ENCODE measurements at places on chromosomes 11 and 22.

DNA sequence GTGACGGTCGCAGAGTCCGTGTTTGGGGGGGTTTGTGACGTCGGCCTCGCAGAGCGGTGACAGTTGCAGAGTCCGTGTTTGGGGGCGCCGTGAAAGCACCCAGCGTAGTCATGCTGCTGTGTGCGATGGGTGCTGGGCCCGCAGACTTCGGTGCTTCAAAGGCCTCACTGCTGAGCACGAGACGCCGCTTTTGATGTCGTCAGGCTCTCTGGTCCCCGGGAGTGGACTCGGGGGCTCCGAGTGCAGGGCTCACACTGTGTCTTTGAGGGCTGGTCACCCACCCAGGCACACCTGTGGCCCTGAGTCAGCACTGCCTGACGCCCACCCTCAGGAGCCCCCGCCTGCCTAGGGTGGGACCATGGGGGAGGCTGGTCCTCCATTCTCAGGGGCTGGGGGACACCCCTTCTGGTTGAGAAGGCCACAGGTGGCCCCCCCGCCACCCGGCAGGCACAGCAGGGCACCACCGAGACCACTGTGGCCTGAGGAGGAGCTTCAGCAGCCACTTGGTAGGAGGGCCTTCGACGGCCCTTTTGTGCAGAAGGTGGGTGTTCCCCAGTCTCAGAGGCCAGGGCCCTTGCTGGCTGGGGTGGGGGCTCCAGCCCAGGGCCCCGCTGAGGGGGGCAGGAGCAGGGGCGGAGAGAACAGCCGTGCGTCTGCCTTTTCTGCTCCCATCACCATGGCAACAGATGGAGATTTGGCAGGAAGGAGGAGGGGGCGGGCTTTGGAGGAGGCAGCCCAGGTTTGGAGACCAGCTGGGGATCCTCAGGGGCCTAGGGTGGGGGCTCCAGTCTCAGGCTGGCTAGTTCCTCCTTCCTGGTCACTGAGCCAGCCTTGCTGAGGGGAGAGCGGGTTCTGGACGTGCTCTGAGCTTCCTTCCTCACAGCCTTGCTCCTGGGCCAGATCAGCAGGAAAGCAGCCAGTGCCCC, 20.9 kb downstream of the BRSK2 start:
- DNase-seq: no peak

GRCh38 chr22:28435982-28436381, 243.7 kb downstream of the TTC28 start:
- no peak for DNase-seq

GRCh38 chr11:22331771-22332170, 6.4 kb upstream of the SLC17A6 start:
- DNase-seq: no peak

DNA sequence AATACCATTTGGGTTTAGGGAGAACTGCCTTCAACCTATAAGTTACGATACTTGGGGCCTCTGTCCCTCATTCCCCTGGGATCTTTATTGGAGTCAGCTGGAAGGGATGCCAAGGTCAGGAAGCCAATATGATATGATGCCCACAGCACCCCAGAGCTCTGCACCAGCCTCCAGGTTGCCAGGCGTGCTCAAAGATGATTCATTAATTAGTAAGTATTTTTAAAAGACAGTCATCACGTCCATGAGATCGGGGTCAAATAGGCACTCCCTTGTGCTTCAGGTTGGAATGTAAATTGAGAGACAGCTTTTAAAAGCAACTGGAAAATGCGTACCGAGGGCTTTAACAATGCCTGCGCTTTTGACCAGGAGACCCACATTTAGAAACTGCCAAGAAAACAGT, 57.0 kb upstream of the CD5 start:
- DNase-seq: no peak

DNA sequence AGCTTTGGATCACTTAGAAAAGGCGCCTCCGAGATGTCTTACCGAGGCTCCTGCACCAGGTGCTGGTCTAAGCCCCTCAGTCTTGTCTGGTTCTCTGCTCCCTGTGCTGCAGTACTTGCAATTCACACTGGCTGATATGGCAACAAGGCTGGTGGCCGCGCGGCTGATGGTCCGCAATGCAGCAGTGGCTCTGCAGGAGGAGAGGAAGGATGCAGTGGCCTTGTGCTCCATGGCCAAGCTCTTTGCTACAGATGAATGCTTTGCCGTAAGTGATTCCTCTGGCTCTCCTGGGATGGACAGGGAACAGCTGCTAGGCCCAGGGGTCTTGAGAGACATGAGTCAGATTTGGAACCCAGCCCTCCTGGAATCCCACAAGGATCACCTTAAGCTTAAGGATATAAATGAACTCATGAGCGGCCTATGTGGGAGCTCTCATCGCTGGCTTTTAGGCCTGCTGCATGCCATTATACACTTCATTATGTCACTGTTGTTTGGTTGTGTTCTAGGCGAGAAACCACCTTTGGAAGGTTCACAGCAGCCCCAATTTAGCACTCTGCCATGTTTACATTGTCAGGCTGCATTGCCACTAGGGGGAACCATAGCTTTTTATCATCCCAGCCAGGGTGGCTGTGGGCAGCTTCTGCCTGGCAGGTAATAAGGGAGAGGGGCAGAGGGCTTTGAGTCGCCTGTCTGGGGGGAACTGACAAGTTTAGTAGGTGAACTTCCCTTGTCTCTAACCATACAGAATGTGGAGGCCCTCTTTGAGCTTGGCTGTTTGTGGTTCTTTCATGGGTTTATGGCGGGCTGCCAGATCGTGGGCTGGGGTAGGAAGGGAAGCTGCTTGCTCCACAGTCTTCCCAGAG, 8.5 kb downstream of the ACAD8 start:
- no peak for DNase-seq

DNA sequence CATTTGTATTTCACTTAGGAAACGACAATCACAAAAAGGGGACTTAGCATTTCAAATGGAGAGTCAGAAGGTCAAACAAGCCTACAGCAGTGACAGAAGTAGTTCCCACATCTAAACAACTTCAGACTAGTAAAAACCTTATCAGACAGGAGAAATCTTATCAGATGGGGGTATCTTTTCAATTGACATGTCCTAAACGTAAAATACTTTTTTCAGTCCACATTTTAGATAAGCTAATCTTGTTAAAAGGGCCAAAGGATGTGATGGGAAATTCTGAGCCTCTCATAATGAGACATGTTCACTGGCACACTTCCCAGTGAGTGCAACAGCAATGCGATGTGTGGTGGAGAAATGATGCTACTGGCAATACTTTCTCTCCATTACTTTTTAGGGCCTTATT, 2.4 kb downstream of the MAPK1 start:
- peak; percentile 21 for DNase-seq

DNA sequence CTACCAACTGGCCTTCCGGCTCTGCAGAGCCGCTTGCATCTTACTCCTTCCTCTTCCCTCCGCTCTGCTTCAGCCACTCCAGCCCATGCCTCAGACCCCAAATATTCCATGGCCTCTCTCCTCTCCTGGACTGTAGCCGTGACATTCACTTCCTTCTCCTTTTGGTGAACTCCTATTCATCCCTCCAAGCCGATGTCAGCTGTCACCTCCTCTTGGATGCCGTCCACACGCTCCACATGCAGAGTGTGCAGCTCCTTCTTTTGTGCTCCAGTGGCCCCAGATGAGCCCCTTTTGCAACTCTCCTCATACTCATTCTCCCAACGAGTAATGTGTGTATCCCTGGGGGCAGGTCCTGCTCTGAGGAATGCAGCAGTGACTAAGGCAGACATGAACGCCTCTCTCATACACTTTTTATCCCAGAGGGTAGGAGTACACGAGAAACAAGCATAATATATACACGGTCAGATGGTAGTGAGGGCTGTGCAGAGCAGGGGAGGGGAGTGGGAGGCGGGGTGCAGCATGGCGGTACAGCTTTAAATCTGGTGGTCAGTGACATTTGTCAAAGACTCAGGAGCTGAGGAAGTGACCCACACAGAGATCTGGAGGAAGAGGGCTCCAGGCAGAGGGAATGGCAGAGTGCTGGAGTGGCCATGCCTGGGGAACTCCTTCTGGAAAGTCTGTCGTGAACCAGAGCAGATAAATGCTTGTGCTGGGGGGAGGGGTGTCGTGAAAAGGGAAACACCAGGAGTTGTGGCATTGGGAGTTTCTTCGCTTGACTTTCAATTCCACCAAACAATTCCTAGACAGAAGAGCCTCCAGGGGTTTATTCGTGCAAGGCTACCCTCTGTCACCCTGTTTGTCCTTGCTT, 83.8 kb upstream of the ATXN10 start:
- no peak for DNase-seq

GRCh38 chr22:29482726-29483125, 2.7 kb downstream of the NEFH start:
- DNase-seq: no peak

DNA sequence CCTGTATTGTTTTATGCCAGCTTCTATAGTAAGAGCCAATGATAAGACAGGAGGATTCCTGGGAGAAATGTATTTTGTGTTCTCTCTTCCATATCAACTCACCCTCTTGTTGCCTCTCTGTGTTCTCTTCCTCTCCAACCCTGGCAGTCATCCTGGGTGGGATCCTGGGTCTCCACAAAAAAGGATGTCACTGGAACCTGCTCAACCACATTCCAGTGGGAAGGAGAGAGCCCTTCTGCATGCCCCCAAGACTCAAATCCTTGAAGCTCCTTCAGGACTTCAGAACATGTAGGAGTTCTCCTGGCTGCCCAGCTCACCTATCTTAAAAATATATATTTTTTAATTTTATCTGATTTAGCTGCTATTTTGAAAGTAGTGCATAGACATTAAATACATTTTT, 26.1 kb downstream of the APOL6 start:
- no peak for DNase-seq

DNA sequence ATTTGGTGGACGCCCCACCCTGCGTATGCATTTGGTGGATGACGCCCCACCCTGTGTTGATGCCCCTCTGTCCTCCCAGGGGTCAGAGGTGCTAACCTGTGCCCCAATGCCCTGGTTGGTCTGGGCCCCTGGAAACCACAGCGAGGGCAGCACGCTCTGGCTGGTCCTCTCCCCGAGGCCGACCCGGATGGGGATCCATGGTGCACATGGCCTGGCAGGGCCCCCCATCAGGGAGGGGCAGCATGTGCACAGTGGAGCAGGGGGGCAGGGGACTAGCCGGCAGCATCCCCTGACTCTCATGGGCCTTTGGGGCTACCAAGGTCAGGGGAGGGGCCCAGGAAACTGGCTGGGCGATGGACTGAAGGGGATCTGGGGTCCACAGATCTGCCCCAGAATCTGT, 7.6 kb upstream of the MUC5AC start:
- no peak for DNase-seq

- no peak for DNase-seq
Observed at GRCh38 chr11:43756575-43756974, 76.0 kb downstream of the HSD17B12 start.

GRCh38 chr11:11075515-11076171, 217.8 kb upstream of the ZBED5 start:
- DNase-seq: no peak

Data from activated T-cell treated with anti-CD3 and anti-CD28 coated beads for 48 hours (primary cell).